ENCODE measurements at places on chromosomes 16 and 17. TPM values are rescaled to one million over a fixed set of nuclear protein-coding genes. Genes with fewer than 3 reads are reported as not detected.

The MMP25 gene
- 2.1 TPM for total RNA-seq

- DNase-seq = no peak
These were observed 25.6 kb downstream of the WIPI1 start for GRCh38 chr17:68431661-68432071.

The COPZ2 gene
- total RNA-seq = 43.3 TPM

The ADAD2 gene
- total RNA-seq = 0.41 TPM

DNA sequence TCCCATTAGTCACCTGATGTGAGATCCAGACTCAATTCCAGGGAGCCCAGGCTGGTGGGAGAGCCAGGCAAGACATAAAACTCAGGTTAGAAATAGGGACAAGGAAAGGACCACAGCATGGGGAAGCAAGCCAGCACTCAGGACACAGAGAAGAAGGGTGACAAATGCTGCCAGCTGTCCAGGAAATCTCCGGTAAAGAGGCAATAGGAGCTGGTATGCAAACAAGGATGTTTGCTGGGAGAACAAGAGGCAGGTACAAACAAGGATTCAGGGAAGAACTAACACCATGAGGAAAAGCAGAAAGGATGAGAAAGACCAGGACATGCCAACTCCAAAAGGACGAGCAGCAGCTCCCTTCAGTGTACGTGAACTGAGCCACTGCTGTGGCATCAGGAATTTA is 10.2 kb upstream of the TXNDC11 start:
- DNase-seq = no peak

DNA sequence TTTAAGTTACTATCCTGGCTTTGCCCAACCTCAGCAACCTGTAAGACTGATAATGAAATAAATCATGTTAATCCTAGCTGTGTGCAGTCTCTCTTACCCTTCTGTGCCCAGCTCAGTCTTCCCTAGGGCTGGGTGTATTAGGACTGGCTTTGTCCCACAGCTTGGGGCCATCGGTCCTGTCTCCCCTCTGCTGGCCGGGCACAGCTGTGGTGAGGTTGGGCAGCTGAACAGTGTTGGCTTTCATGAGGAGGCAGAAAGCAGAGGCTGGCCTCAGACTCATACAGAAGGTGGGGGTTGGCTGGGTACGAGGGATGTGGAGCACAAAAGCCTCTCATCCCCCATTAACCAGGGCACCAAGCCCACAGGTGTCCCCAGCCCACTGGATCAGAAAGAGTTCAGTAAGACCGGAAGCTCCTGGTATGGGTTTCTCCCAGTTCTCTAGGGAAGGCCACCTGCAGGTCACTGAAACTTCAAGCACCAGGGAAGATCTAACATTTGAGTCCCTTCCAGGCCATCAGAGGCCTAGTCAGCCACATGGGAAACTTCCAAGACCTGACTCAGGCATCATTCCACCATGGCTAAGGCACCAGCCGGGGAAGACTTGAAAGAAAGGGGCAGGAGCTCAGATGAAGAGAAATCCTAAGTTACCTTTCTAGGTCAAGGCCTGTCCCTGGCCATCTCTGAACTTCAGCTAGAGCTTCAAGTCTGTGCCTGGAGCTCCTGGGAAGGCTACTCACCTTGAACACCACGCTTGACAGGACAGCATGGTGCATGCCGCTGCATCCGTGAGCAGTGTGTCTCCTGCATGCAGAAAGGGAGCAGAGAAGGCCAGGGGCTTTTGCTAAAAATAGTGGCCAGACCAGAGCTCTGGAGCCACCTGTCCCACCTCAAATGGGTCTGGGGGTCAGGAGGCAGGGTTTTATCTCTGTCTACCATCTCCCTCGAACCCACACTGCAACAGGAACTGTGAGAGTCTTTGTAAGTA is 8.8 kb downstream of the CNP start:
- DNase-seq = no peak

DNA sequence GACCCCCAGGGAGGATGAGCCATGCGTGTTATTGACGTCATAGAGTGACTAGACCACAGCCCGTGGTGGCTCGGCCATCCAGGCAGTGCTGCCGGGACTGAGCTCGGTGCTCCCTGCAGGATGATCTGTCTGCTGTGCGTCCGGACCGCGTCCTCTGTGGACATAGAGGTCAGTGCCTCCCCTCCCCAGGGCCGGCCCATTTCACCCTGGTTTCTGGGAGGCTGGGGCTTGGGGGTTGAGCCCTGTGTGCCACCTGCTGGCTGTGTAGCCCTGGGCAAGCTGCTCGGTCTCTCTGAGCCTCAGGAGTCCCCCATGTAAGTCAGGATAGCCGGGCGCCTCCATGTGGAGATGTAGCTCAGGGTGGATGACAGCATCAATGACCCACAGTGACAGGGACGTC is 8.3 kb downstream of the TSC2 start:
- no peak for DNase-seq

DNA sequence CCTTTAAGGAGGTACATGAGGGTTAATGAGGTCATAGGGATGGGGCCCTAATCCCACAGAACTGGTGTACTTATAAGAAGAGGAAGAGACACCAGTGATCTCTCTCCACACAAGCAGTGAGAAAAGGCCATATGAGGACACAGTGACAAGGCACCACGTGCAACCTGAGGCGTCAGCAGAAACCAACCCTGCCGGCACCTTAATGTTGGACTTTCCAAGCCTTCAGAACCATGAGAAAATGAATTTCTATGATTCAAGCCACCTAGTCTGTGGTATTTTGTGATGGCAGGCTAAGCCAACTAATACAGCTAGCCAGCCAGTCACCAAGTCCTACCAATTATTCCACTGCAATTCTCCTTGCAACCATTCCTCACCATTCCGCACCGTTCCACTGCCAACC is 39.5 kb downstream of the COPRS start:
- DNase-seq = no peak

GRCh38 chr17:29216856-29217255 is 29.8 kb upstream of the CRYBA1 start:
- DNase-seq = no peak

DNA sequence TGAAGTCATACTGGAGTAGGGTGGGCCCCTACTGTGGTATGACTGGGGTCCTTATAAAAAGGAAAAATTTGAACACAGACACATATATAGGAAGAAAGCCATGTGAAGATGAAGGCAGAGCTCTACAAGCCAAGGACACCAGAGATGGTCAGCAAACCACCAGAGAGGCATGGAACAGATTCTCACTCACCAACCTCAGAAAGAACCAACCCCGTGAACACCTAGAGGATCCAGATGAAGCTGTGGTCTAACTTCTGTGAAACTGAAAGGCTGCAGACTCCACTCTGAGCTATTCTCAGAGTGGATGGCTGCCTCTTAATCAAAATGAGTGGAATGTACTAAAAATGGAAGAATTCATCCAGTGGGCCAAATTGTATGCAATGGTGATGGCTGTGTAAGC is 149.6 kb downstream of the ABCA8 start:
- DNase-seq = no peak

The FOXJ1 gene
- 0.16 TPM for total RNA-seq

GRCh38 chr16:64626776-64627175 is 495.1 kb downstream of the CDH11 start:
- no peak for DNase-seq

The ANKRD40CL gene
- 32.2 TPM for total RNA-seq

DNA sequence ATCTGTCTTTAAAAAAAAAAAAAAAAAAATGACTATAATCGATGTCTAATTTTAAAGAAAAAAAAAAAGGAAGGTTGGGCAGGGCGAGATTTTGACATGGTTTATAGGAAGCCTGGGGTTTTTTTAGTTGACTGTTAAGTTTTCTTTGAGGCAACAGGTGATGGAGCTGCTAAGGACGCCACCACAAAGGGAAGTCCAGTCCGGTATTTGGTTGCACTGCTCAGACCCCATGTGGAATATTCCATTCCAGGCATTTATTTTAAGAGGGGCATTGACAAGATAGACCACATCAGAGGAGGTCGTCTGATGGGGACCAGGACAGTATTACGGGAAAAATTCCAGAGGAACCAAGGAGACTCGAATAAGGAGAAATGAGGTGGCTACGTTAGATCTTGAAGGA is 168.4 kb downstream of the CCDC182 start:
- no peak for DNase-seq

GRCh38 chr16:87790292-87791100 is 24.7 kb upstream of the KLHDC4 start:
- DNase-seq = no peak

The KRT36 gene
- not detected for total RNA-seq

- peak; percentile 46 for DNase-seq
These were observed 43.9 kb upstream of the TNRC6C start for GRCh38 chr17:77914385-77915254.

DNA sequence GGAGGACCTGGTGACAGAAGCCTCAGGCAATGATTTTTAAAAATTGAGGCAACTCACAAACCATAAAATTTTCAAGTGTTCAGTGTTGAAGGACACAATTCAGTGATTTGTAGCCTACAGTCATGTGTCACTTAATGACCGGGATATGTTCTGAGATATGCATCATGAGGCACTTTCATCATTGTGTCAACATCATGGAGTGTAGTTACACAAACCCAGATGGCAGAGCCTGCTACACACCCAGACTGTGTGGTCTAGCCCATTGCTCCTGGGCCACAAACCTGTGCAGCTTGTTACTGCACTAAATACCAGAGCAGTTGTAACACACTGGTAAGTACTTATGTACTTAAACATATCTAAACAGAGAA is 1.6 kb downstream of the PRSS41 start:
- DNase-seq = peak; percentile 86

DNA sequence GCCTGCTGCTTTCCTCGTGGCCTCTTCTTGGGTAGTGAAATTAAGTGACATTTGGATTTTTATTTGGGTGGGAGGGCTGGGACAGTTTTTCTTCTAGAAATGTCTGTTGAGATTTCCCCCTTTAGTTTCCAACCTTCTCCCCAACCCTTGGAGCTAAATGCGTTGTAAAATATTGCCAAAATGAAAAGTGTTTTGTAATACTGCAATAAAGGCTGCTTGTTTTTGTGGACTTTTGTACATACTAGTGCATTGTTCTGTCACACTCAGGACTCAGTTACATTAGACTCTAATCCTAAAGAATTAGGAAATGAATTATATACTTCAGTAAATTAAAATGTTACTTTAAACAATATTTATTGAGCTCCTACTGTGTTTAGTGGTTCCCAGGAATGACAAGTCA is 21.7 kb downstream of the HEATR9 start:
- no peak for DNase-seq

DNA sequence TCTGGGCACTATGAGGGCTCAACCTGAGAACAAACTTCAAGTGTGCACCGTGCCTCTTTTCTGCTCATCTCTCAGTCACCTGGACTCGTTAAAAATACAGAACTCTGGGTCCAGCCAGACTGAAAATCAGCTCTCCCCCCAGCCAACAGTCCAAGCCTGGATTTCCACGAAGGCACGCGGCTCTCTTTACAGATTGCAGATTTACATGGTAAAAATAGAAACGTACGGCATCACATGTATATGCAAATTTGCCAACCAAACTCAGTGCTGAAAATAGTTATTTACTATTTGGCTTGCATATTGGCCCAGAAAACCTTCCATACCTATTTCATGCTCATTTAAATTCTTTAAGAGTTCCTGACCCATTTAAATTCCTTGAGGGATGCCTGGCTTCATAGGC is 315.8 kb downstream of the MAF start:
- DNase-seq = no peak

GRCh38 chr16:61940611-61941010 is 95.6 kb downstream of the CDH8 start:
- no peak for DNase-seq

GRCh38 chr17:74512624-74513091 is 18.6 kb downstream of the CD300LB start:
- DNase-seq = no peak

The CHD9NB gene
- 5.3 TPM for total RNA-seq

The ELMO3 gene
- total RNA-seq = 42.1 TPM

- DNase-seq = no peak
These were observed 119.0 kb downstream of the MYO1D start for GRCh38 chr17:32757963-32758362.

The TBC1D3I gene
- total RNA-seq = 0.55 TPM

DNA sequence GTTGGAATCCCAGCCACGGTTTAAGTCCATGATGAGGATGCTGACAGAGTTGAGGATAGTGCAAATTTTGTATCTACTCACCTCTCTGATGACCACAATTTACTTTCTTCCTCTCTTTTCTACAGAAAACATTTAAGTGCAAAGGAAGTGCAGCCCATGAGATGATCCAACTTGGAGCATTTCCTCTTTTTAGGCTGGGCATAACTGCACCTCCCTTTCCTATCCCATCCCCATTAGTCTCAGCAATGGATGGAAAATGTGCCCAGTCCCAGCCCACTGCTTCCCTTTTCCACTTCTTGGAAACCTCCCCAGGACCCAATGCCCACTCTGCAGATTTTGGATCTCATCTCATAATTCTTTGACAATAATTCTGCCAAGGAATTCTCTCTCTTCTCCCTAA is 16.6 kb upstream of the CCL8 start:
- no peak for DNase-seq

GRCh38 chr16:12067714-12068401 is 91.3 kb downstream of the SNX29 start:
- DNase-seq = peak; percentile 25

The MPP3 gene
- total RNA-seq = 3.7 TPM

DNA sequence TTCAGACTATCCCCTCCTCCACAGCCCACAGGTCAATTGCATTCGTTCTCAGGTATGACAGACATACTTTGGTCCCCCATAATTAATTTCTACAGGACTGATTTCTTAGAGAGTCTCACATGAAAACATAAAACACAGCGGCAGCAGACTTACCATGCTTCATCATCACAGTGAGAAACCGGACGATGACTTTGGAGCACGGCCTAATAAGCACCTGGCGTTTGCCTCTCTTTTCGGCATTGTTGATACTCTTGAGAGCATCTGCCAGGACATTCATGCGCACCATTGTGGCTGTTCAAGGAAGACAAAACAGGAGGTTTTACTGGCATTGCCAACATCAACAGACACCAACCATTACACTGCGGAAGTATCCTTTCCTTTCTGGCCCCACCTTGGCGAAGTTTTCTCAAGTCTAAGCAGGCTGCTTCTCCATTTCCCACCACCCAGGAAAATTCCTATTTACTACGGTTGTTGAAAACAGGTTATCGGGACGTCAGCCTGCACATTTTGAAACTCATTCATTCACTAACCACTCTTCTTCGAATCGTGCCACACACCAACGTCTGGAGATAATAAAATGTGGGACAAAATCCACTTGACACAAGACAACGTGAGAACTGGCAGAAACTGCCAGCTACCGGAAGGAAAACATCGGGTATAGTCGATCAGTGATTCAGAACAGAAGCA is 1.2 kb downstream of the RPS15A start:
- DNase-seq = no peak

DNA sequence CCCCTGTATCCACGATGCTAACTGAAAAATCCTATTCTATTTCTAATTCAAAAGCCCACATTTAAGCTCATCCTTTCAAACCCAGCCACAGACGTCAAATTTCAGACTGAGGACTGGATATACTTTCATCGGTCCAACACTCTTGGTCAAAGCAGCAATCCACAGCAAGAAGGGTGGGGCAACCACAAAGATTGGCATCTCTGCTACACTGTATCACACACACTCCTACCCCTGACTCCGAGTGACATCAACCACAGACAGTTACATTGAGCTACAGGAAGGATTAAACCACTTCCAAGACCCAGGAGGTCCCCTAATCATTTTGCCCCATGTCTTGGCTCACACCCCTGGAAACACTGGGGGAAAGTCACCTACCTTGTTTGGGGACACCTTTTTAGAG is 61.3 kb downstream of the GRIN2A start:
- DNase-seq = no peak

GRCh38 chr16:11302977-11303376 is 21.8 kb upstream of the PRM1 start:
- DNase-seq = no peak

GRCh38 chr17:82065193-82065637 is 389 bp downstream of the DUS1L start:
- DNase-seq = no peak

Measured in mucosa of descending colon (tissue), 3 donors.